ENCODE measurements at places on chromosomes 1 and 21. TPM values are rescaled to one million over a fixed set of nuclear protein-coding genes. Genes with fewer than 3 reads are reported as not detected.

- H3K4me3 ChIP-seq: no peak overlapping the region
- H3K27ac ChIP-seq: no peak overlapping the region
- no peaks in the 10 kb centered on the region for H3K4me1 ChIP-seq
- no peaks in the 10 kb centered on the region for H3K27me3 ChIP-seq
- DNase-seq: no peak
- H3K36me3 ChIP-seq: no peaks in the 10 kb centered on the region
Measured at GRCh38 chr1:53643041-53643880, 95.7 kb downstream of the GLIS1 start.

DNA sequence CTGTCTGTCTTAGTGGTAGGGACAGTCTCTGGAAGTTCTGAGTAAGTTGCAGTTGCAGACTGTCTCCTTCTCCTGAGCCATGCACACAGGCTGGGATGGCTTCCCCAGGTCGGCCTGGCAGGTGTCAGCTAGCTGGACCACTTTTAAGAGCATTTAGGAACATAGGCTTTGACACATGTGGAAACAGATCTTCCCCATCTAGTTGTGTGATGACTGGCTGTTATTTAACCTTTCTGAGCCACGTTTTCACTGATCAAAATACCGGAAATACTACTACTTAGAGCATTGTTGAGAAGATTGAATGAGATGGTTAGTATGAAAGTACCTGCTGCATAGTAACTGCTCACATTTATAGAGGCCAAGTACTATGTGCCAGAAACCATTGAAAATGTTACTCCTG is 6.2 kb upstream of the MAPKAPK2 start:
- H3K36me3 ChIP-seq: no peaks in the 10 kb centered on the region
- no peaks in the 10 kb centered on the region for H3K27me3 ChIP-seq
- peaks cover 32% of the 10 kb centered on the region for H3K4me1 ChIP-seq
- H3K27ac ChIP-seq: no peak overlapping the region
- no peak overlapping the region for H3K4me3 ChIP-seq

GRCh38 chr1:63618011-63618410 is 24.8 kb downstream of the PGM1 start:
- no peaks in the 10 kb centered on the region for H3K4me1 ChIP-seq
- H3K36me3 ChIP-seq: no peaks in the 10 kb centered on the region
- no peak overlapping the region for H3K27ac ChIP-seq
- no peak overlapping the region for H3K4me3 ChIP-seq

DNA sequence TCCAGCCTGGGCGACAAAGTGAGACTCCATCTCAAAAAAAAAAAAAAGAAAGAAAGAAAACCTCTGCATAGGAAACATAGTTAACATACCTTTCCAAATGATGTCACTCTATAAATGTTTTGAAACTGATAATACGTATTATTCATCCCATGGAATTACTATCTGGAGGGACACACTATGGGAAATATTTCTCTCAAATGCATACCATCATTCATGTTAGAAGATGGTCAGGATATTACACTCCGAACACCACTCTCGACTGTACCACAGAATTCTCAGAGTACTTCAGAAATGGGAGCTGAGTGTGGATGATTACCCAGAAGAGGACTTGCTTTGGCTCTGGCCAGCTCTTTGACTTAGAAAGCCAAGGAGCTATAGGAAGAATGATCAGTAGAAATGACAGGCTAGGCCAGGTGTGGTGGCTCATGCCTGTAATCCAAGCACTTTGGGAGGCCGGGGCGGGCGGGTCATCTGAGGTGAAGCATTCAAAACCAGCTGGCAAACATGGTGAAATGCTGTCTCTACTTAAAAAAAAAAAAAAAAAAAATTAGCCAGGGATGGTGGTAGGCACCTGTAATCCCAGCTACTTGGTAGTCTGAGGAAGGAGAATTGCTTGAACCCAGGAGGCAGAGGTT is 5.2 kb upstream of the LIN28A start:
- no peak overlapping the region for H3K27ac ChIP-seq
- H3K27me3 ChIP-seq: no peaks in the 10 kb centered on the region
- no peak overlapping the region for H3K4me3 ChIP-seq
- H3K4me1 ChIP-seq: peaks cover 12% of the 10 kb centered on the region
- no peaks in the 10 kb centered on the region for H3K36me3 ChIP-seq

GRCh38 chr1:204410688-204411450 is 748 bp downstream of the PPP1R15B start:
- peak; percentile 34 for DNase-seq
- H3K36me3 ChIP-seq: peaks cover 2% of the 10 kb centered on the region
- peaks cover 9% of the 10 kb centered on the region for H3K4me1 ChIP-seq
- peak overlapping the region; percentile 90 for H3K27ac ChIP-seq

Gene CACNA1S
- 0.07 TPM for total RNA-seq

Gene CTTNBP2NL
- total RNA-seq: 11.3 TPM

Gene NOS1AP
- total RNA-seq: 5.5 TPM

Gene SYT6
- total RNA-seq: 0.60 TPM

Gene NLRP3
- not detected for total RNA-seq

Measured in Caco-2 (cell line).